RWPE2 (cell line): ENCODE measurements at places on chromosomes 4 and X.

DNA sequence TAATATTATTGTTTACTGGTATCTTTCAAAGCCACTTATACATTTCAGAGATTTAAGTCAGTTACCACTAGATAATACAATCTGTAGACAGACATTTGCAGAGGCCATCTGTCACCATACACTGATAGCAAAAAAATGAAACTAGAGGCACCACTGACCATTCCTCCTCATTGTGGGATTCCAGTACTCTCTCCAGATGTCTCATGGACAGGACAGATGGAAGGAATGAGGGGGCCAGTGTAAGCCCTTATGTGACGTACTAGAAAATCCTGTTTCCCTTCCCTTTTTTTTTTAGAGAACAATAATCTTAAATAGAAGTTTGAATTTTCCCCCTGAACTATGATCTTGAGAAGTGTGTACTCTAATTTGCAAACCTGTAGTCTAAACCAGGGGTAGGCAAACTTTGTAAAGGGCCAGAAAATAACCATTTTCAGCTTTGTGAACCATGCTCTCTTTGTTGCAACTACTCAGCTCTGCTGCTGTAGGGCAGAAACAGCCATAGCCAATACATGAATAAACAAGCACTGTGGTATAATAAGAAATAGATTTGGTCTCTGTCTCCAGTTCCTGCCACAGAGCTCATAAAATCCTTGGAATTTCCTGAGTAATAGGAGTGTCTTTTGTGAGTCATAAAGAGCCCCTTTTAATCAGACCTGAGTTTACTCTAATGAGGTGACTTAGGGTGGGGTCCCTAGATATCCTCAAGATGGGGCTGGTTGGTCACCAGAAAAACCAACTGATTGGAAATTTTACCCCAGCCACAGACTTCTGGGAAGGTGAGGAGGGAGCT is 90.4 kb downstream of the MOSPD2 start:
- peak overlapping the region; percentile 81 for H3K27ac ChIP-seq
- H3K4me1 ChIP-seq = peaks cover 17% of the 10 kb centered on the region
- no peak for DNase-seq
- H3K36me3 ChIP-seq = no peaks in the 10 kb centered on the region

DNA sequence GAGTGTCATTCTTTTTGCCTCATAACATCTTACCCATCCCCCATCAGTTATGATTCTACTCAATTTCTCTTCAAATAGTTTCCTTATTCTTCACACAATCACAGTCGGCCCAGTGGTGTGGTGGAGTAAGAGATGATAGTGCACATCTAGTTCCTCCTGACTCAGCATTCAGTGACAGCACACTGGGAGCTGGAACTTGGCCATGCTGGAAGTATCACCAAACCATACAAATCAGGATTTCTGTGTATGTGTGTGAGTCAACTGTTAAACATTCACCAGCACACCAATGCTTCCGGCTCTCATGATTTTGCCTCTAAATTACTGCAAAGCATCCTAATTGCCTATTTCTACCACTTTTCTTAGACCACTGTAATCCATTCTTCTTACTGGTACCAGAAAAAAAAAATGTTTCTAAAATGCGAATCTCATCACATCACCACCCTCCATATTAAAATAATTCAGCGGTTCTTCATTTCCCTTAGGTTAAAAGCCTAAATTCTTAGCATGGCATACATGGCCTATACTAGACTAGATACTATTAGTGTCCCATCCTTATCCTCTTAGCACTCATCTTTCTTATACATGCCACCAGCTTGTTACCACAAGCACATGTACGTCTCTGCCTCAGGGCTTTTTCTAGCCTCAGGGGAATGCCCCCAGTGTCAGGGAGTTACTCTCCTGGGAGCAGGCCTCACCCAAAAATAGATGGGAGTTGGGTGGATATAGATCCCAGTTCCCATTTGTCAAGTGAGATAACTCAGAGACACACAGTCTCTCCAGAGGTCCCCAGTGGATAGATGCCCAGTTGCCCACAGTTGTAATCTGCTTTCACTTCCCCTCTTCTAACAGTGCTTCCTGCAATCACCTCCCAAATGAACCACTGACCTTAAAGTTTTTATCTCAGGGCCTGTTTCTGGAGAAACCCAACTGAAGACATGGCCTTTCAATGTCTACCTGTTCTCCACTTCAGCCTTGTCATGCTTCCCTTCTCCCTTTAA is 49.2 kb upstream of the DDX53 start:
- H3K27ac ChIP-seq = no peak overlapping the region
- H3K4me1 ChIP-seq = peaks cover 11% of the 10 kb centered on the region
- no peaks in the 10 kb centered on the region for H3K36me3 ChIP-seq
- peak; percentile 36 for DNase-seq
- H3K27me3 ChIP-seq = no peaks in the 10 kb centered on the region

GRCh38 chr4:5456296-5456845 is 252.0 kb downstream of the EVC2 start:
- H3K4me3 ChIP-seq = no peak overlapping the region
- no peaks in the 10 kb centered on the region for H3K36me3 ChIP-seq
- no peaks in the 10 kb centered on the region for H3K27me3 ChIP-seq
- no peak for DNase-seq
- no peak overlapping the region for H3K27ac ChIP-seq
- H3K4me1 ChIP-seq = no peaks in the 10 kb centered on the region

GRCh38 chr4:127781300-127782024 is 660 bp upstream of the HSPA4L start:
- H3K27ac ChIP-seq = peak overlapping the region; percentile 89
- no peaks in the 10 kb centered on the region for H3K36me3 ChIP-seq
- H3K4me1 ChIP-seq = peaks cover 5% of the 10 kb centered on the region
- H3K4me3 ChIP-seq = peak overlapping the region; percentile 54
